Forelimb muscle (tissue), 1 donor: ENCODE measurements at places on chromosomes 12 and 14. TPM values are rescaled to one million over a fixed set of nuclear protein-coding genes. Genes with fewer than 3 reads are reported as not detected.

DNA sequence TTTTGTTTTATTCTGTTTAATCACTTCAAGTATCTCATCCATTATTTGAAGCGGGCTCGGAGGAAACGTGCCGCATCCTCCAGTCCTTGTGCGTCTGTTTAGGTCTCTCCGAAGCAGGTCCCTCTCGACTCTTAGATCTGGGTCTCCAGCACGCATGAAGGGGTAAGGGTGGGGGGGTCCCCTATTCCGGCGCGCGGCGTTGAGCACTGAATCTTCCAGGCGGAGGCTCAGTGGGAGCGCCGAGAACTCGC is 311 bp upstream of the LGR5 start:
- DNase-seq: no peak

- DNase-seq: no peak
These were observed 36.5 kb downstream of the LRIG3 start for GRCh38 chr12:58883576-58884334.

The CHFR gene
- 16.8 TPM for polyA plus RNA-seq

The TPPP2 gene
- polyA plus RNA-seq: 0.49 TPM

GRCh38 chr12:3552726-3553045 is 61.7 kb downstream of the PRMT8 start:
- no peak for DNase-seq

- DNase-seq: no peak
These were observed 821.0 kb downstream of the TMEM121 start for GRCh38 chr14:106347291-106347778.

- no peak for DNase-seq
These were observed 142.6 kb downstream of the MIPOL1 start for GRCh38 chr14:37340353-37340752.

The RNASE3 gene
- 0.28 TPM for polyA plus RNA-seq

- no peak for DNase-seq
These were observed 44.3 kb upstream of the KTN1 start for GRCh38 chr14:55535516-55536203.

The TAS2R19 gene
- polyA plus RNA-seq: 1.3 TPM

The TMEM132D gene
- 0.52 TPM for polyA plus RNA-seq

- no peak for DNase-seq
These were observed 72.0 kb downstream of the NIN start for GRCh38 chr14:50758945-50759344.

GRCh38 chr14:65927931-65928356 is 515.4 kb downstream of the FUT8 start:
- no peak for DNase-seq

GRCh38 chr14:100528962-100529560 is 58.2 kb downstream of the BEGAIN start:
- no peak for DNase-seq

The TDRD9 gene
- polyA plus RNA-seq: 0.62 TPM

The PTGER2 gene
- 0.72 TPM for polyA plus RNA-seq

DNA sequence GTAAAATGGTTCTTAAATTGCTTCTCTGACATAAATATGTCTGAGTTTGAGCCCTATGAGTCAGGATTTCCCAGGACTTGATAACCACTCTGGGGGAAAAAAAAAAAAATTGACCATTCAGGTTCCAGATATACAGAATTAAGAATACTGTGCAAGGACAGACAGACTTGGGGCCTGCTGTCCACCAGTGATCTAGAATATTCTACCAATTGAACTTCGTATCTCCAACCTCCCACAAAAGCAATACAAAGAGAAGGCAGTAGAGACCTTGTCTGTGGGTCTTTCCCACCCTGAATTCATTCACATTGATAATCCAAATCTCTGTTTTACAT is 4.1 kb downstream of the SINHCAF start:
- no peak for DNase-seq

GRCh38 chr12:54021432-54022013 is 6.7 kb upstream of the HOXC6 start:
- no peak for DNase-seq

The CLEC7A gene
- 1.5 TPM for polyA plus RNA-seq

- no peak for DNase-seq
These were observed 113.6 kb upstream of the EEA1 start for GRCh38 chr12:93042684-93043083.

The NUAK1 gene
- polyA plus RNA-seq: 9.6 TPM

DNA sequence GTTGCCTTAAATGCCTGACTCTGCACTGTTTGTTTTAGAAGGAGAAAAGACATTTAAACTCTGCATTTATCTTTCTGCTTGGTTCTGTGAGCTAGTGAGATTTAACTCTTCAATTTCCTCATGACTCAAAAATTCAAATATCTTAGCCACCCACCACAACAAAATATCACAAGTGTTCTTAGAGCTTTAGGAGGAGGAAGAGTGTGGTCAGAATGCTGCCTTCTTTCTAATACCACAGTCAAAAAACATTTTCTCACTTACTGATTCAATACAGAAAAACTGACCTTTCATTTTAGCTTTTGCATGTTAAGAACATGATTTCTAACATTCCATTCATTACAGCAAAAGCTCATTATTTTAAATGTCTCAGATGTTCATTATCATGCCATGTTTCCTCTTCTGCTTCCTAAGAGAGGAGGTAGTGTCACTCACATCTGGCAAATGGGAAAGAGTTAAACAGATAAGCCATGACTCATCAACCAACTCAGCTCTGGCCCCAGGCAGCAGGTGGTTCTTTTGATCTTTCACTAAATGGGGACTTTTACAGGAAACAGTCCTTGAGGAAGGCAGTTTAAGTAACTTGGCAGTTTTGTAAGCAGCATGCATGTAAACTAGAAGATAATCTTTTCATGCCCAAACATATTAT is 56.4 kb upstream of the RNU6-8 start:
- no peak for DNase-seq

The LRFN5 gene
- polyA plus RNA-seq: 7.0 TPM

The NFE2 gene
- 2.3 TPM for polyA plus RNA-seq

The DACT1 gene
- polyA plus RNA-seq: 23.3 TPM

GRCh38 chr12:84150201-84150600 is 762.4 kb downstream of the SLC6A15 start:
- no peak for DNase-seq

DNA sequence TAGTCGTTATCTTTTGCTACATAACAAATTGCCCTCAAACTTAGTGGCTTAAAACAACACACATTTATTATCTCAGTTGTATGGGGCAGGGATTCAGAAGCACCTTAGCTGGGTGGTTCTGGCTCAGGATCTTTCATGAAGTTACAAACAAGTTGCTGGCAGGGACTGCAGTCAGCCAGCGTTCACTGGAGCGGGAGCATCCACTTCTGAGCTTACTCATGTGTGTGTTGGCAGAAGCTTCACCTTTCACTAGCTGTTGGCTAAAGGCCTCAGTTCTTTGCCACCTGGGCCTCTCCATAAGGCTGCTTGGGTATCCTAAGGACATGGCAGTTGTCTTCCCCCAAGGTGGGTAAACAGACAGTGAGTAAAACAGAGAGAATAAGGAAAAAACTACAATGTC is 365.7 kb downstream of the RPS29 start:
- no peak for DNase-seq

GRCh38 chr12:19306366-19306765 is 132.9 kb upstream of the AEBP2 start:
- DNase-seq: no peak

GRCh38 chr12:42786400-42787148 is 197.0 kb upstream of the PRICKLE1 start:
- DNase-seq: no peak

The EMC9 gene
- polyA plus RNA-seq: 32.1 TPM

The CCDC175 gene
- not detected for polyA plus RNA-seq

The IFT81 gene
- polyA plus RNA-seq: 16.7 TPM

- DNase-seq: no peak
These were observed 36.3 kb downstream of the SRGAP1 start for GRCh38 chr12:63880742-63881263.
